ENCODE measurements at places on chromosomes 5 and 9.

DNA sequence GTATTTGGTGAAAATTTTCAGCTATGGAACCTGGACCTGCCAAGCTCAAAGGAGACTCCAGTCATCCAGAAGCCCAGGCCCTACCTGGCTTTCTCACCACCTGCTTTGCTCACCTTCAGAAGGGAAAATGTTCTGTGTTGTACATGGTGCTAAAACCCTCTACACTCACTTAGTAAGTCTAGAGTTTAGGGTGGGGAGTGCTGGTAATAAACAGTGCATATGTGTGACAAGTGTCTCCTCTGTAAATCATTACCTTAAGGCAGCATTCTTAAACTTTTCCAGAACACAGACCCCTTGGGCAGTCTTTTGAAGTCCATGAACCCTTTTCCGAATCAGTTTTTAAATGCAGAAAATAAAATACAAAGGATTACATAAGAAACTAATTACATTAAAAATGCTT is 248.8 kb upstream of the PIK3R1 start:
- no peak for DNase-seq

- DNase-seq, result no peak
Measured at GRCh38 chr5:199197-199949, 8.1 kb downstream of the LRRC14B start.

DNA sequence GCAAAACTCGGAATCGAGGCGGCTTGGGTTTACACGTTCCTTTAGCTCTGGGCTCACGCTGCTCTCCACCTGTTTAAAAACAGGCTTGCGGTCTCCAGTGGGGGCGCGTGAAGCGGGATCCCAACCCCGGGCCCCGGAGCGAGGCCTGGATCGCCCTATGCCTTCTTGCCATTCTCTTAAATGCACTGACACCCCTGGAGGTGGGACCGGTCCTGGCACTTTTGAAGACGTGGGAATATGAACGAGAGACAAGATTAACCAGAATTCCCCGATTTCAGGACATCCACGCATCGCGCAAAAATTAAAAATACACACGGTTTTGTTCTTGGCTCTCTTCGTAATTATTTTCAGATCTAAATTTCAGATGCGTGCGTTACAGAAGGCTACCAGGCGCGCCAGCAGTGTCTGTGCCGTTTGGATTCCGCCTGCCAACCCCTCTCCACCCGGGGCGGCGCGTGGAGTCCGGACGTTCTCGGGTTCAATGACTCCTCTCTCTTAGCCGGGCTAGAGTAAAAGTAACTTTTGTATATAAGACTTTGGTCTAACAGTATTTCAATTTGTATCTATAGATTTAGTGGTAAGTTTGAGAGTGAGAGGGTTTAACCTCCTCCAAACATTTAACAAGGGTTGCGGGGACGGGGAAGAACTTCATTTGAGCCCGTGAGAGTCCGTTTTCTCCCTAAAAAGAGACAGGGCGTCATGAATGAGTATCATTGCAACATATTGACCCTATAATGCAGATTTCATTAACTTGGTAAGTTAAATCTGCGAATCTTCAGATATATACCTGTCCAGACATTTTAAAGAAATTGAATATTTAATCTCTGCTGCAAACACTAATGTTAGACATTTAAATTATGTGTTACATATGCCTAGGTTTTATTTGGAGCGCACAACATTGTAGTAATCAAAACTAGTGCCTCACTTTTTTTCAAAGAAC is 3.8 kb downstream of the FOXD1 start:
- no peak for DNase-seq

GRCh38 chr5:171867786-171868185 is 82.2 kb downstream of the SMIM23 start:
- no peak for DNase-seq

Data from common myeloid progenitor, CD34-positive (primary cell).